SJSA1 (cell line): ENCODE measurements at places on chromosomes 2 and 18. TPM values are rescaled to one million over a fixed set of nuclear protein-coding genes. Genes with fewer than 3 reads are reported as not detected.
A peak's percentile ranks its signal among the peaks of the same experiment; 100 is the strongest.

Gene TMX3
- total RNA-seq: 118 and 130 TPM in 2 replicates

DNA sequence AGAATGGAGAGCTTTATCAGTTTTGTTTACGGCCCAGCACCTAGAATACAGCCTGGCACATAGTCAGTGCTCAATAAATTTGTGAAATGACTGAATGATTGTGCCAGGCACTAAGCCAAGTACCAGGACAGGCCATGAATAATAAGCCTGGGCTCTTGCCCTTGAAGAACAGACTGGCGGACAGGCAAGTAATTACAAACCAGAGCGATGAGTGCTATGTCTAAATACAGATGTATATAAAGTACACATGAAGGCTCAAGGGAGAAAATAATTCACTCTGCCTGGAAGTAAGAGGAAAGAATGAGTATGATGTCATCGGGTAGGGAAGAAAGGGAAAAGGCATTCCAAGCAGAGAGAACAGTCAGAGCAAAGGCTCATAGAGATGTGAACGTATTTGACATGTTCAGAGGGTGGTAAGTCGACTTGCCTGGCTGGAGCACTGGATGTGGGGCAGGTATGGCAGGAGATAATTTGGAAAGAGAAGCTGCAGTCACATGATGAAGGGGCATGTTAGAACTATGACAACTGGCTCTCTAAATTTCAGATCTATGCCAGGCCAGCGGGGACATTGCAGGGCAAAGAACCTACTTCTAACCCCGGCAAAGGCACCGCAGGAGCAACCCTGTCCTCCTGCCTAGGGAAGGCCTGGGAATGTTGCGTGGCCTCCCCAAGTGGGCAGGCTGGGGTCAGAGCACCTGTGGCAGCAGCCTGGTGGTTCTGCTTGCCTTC lies 119.1 kb upstream of the STPG4 start:
- DNase-seq: peak; percentile 63
- no peak overlapping the region for H3K4me3 ChIP-seq
- peaks cover 39% of the 10 kb centered on the region for H3K4me1 ChIP-seq
- H3K27ac ChIP-seq: no peak overlapping the region
- H3K27me3 ChIP-seq: no peaks in the 10 kb centered on the region

Gene LYPD1
- total RNA-seq: 75.9 and 91.4 TPM in 2 replicates

GRCh38 chr2:33321236-33321771 lies 155.1 kb upstream of the RASGRP3 start:
- DNase-seq: peak; percentile 57
- H3K4me1 ChIP-seq: peaks cover 18% of the 10 kb centered on the region

GRCh38 chr2:120576509-120577474 lies 158.9 kb upstream of the GLI2 start:
- no peaks in the 10 kb centered on the region for H3K27me3 ChIP-seq
- no peak for DNase-seq
- no peaks in the 10 kb centered on the region for H3K36me3 ChIP-seq
- H3K4me1 ChIP-seq: no peaks in the 10 kb centered on the region
- H3K27ac ChIP-seq: no peak overlapping the region

- H3K4me3 ChIP-seq: no peak overlapping the region
- H3K36me3 ChIP-seq: peaks cover 91% of the 10 kb centered on the region
- no peaks in the 10 kb centered on the region for H3K27me3 ChIP-seq
- DNase-seq: no peak
- peaks cover 15% of the 10 kb centered on the region for H3K4me1 ChIP-seq
Observed at GRCh38 chr18:48667276-48668254, 128.7 kb downstream of the CTIF start.

Gene EIPR1
- 40.0 and 63.6 TPM in 2 replicates for total RNA-seq

DNA sequence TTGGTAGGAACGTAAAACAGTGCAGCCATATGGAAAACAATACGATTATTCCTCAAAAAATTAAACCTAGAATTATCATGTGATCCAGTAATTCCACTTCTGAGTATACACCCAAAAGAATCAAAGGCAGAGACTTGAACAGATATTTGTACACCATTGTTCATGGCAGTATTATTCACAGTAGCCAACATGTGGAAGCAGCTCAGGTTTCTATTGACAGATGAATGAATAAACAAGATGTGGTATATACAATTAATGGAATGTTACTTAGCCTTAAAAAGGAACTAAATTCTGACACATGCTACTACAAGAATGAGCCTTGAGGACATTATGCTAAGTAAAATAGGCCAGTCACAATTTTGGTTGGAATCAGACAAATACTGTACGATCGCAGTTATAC lies 14.2 kb upstream of the RTTN start:
- no peaks in the 10 kb centered on the region for H3K4me1 ChIP-seq
- DNase-seq: no peak
- H3K27me3 ChIP-seq: no peaks in the 10 kb centered on the region

GRCh38 chr2:153536115-153536514 lies 57.6 kb upstream of the RPRM start:
- H3K27ac ChIP-seq: no peak overlapping the region
- H3K27me3 ChIP-seq: no peaks in the 10 kb centered on the region
- no peaks in the 10 kb centered on the region for H3K36me3 ChIP-seq
- no peak overlapping the region for H3K4me3 ChIP-seq
- no peaks in the 10 kb centered on the region for H3K4me1 ChIP-seq

- H3K4me1 ChIP-seq: peaks cover 50% of the 10 kb centered on the region
- H3K4me3 ChIP-seq: no peak overlapping the region
- H3K27ac ChIP-seq: no peak overlapping the region
- no peaks in the 10 kb centered on the region for H3K27me3 ChIP-seq
- no peak for DNase-seq
- H3K36me3 ChIP-seq: no peaks in the 10 kb centered on the region
Observed at GRCh38 chr2:55164534-55165480, 67.3 kb downstream of the CLHC1 start.

Gene TRIM54
- not detected in 2 replicates for total RNA-seq

GRCh38 chr2:201235860-201236811 lies 24.2 kb upstream of the CASP8 start:
- H3K27ac ChIP-seq: no peak overlapping the region
- peak; percentile 55 for DNase-seq
- no peak overlapping the region for H3K4me3 ChIP-seq
- peaks cover 6% of the 10 kb centered on the region; the same call in 1 of the 2 replicates for H3K36me3 ChIP-seq

Gene FTCDNL1
- not detected in 2 replicates for total RNA-seq

Gene ARHGAP25
- not detected in 2 replicates for total RNA-seq

DNA sequence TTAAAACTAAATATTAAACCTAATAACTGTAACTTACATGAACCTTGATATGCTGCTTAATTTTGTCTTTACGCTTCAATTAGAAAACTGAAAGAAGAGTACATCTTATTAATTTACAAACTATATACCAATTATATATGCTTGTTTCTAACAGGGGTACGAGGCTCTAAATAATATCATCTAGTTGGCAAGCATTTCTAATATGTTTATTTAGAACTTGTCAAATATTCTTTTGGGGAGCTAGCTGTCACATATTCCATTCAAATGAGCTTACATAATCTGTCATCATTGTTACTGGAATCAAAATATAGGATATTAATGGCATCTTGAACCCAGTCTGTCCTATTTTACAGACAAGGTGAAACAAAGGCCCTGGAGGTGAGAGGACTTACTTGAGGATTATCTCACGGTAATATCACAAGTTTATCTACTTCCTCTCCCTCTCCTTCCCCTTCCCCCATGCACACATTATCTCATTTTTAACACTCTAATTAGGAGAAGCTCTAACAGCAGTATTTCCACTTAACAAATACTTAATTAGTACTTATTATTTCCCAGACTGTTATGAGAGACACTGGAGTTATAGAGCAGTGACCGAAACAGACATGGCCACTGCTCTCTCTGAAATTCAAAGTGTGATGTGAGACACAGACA lies 3.5 kb downstream of the PRKD3 start:
- no peak overlapping the region for H3K27ac ChIP-seq
- H3K4me1 ChIP-seq: peaks cover 28% of the 10 kb centered on the region
- H3K4me3 ChIP-seq: no peak overlapping the region

DNA sequence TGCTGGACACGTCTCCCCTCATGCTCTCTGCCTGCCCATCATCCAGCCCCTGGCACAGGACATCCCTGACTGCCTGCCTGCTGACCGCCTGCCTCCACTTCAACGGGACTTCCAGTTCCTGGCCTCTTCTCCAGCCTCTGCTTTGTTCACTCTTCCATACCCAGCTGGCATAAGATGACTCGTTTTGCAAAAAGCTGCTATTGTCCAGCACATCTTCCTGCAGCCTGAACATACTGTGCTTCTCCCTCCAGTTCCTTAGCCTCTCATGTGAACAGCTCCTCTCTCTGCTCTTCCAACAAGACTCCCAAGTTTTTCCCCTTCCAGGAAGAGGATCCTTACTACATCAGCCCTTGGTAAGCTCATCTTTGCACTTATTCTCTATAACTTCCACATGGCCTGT lies 62.4 kb upstream of the SKOR2 start:
- no peak for DNase-seq
- 0 out of 2 replicates have a peak, but pooled peaks cover 2% of the 10 kb centered on the region for H3K27me3 ChIP-seq
- H3K27ac ChIP-seq: no peak overlapping the region
- no peak overlapping the region for H3K4me3 ChIP-seq
- no peaks in the 10 kb centered on the region for H3K4me1 ChIP-seq

DNA sequence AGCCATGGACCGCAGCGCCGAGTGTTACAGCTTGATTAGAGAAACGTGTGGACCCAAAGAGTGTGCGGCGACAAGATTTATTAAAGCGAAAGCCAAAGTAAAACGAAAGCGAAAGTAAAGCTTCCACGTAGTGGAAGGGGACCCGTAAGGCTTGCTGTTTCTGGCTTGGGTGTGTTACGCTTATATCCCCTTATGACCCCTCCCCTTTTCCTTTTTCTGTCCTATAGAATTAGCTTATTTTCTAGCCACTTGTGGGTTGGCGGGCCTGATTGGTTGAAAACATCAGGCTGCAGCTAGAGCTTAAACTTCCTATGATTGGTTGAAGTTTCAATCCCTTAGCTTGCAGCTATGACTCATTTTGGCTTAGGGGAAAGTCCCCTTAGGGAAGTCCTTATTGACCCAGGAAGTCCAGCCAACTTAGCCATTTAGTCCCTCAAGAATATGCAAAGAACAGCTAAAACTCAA lies 969.7 kb downstream of the DCDC2C start:
- no peaks in the 10 kb centered on the region for H3K4me1 ChIP-seq
- DNase-seq: no peak
- H3K27me3 ChIP-seq: no peaks in the 10 kb centered on the region
- no peaks in the 10 kb centered on the region for H3K36me3 ChIP-seq

DNA sequence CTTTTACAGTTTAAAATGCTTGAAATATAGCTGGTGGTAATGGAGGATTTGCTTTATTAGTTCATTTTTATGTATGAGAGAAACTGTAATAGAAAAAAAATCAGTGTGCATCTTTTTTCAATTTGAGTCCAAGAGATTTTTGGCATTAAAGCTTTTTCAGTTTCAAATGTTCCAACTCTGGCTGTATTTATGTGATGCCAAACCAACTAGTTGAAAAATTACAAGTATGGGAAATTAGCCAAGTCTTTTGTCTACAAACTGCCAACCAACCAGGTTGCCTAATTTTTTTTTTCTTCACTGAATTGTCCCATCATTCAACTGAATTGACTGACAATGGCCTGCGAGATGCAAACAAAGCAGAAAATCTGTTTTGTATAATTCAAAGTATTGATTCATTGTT lies 95.7 kb downstream of the ICOS start:
- H3K4me1 ChIP-seq: no peaks in the 10 kb centered on the region
- no peak overlapping the region for H3K4me3 ChIP-seq
- H3K27me3 ChIP-seq: peaks cover 8% of the 10 kb centered on the region; the same call in 1 of the 2 replicates
- H3K27ac ChIP-seq: no peak overlapping the region
- H3K36me3 ChIP-seq: no peaks in the 10 kb centered on the region

GRCh38 chr2:67399831-67400489 lies 2.8 kb downstream of the ETAA1 start:
- DNase-seq: no peak
- H3K4me3 ChIP-seq: no peak overlapping the region
- H3K4me1 ChIP-seq: peaks cover 35% of the 10 kb centered on the region
- H3K27ac ChIP-seq: peak overlapping the region; percentile 80
- H3K27me3 ChIP-seq: no peaks in the 10 kb centered on the region

DNA sequence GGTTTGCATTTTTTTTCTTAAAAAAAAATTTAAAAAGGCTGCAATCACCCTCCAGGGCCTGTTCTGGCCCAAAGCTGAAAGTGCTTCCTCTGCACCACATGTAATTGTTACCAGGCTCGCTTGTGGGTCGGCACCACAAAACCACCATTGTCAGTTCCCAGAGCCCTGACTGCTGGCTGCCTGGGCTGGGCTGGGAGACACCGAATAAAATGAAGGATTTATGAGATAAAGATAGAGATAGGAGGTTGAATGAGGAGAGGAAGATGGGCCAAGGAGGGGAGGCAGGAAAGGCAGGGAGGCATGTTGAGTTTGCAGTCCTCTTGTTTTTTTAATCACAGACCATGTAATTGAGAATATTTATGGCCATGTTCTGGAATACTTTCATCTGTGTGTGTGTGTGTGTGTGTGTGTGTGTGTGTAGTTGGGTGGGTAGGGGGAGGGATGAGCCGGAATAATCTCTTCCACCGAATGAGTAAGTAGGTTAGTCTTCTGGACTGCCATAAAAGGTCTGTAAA lies 14.7 kb downstream of the NRP2 start:
- H3K4me3 ChIP-seq: no peak overlapping the region
- H3K4me1 ChIP-seq: peaks cover 44% of the 10 kb centered on the region
- no peaks in the 10 kb centered on the region for H3K36me3 ChIP-seq
- no peak for DNase-seq
- H3K27ac ChIP-seq: no peak overlapping the region

GRCh38 chr2:205696331-205696926 lies 14.1 kb downstream of the NRP2 start:
- peaks cover 39% of the 10 kb centered on the region for H3K4me1 ChIP-seq
- no peak overlapping the region for H3K4me3 ChIP-seq
- no peaks in the 10 kb centered on the region for H3K27me3 ChIP-seq
- H3K36me3 ChIP-seq: no peaks in the 10 kb centered on the region

GRCh38 chr2:145047554-145047953 lies 527.6 kb upstream of the ZEB2 start:
- no peak overlapping the region for H3K27ac ChIP-seq
- no peaks in the 10 kb centered on the region for H3K36me3 ChIP-seq
- H3K27me3 ChIP-seq: no peaks in the 10 kb centered on the region
- DNase-seq: no peak

DNA sequence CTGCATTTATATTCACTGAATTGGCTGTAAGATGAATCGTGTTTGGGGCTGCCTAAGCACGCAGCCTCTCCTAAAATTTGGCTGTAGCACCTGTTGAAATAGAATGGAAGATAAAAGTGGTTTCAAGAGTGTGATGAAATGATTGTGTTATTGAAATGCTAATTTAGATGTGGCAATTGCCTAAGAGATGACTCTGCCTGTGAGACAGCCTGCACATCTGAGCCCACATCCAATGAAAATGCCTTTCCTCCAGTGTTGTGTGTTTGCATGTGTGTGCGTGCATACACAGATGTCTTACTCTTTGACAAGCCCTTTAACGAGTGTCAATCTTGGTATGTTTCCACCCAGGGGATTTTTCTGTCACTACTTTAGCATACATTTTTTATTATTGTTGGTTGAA lies 346.9 kb downstream of the MEIS1 start:
- H3K27me3 ChIP-seq: no peaks in the 10 kb centered on the region; the same call in none of the 2 replicates
- no peak overlapping the region for H3K4me3 ChIP-seq
- H3K27ac ChIP-seq: no peak overlapping the region
- no peak for DNase-seq
- H3K36me3 ChIP-seq: no peaks in the 10 kb centered on the region

Gene CACNB4
- total RNA-seq: not detected in 2 replicates

Gene FAM110C
- total RNA-seq: not detected in 2 replicates

- no peaks in the 10 kb centered on the region for H3K4me1 ChIP-seq
- H3K36me3 ChIP-seq: no peaks in the 10 kb centered on the region
- no peak for DNase-seq
- no peaks in the 10 kb centered on the region for H3K27me3 ChIP-seq
Observed at GRCh38 chr2:212958757-212959295, 192.6 kb downstream of the IKZF2 start.
